ENCODE measurements at places on chromosomes 5 and 9. TPM values are rescaled to one million over a fixed set of nuclear protein-coding genes. Genes with fewer than 3 reads are reported as not detected.

FAM81B gene
- not detected for total RNA-seq

PPP3R2 gene
- total RNA-seq: not detected

PCDHB8 gene
- under 0.01 TPM for total RNA-seq

CLIC3 gene
- total RNA-seq: 43.2 TPM

CYSRT1 gene
- 0.64 TPM for total RNA-seq

FOXD4L5 gene
- under 0.01 TPM for total RNA-seq

MYMK gene
- not detected for total RNA-seq

SH2D3C gene
- total RNA-seq: 0.43 TPM

ARAP3 gene
- total RNA-seq: 7.7 TPM

PCDHGB1 gene
- 2.2 TPM for total RNA-seq

RUFY1 gene
- 42.5 TPM for total RNA-seq

CER1 gene
- not detected for total RNA-seq

GRCh38 chr9:110546411-110546871 is 33.1 kb downstream of the SVEP1 start:
- peak; percentile 59 for DNase-seq

- no peak for DNase-seq
Observed at GRCh38 chr9:92004045-92004392, 54.0 kb upstream of the ROR2 start.

- DNase-seq: peak; percentile 85
Observed at GRCh38 chr5:177317959-177318377, 6.3 kb upstream of the MXD3 start.

GRCh38 chr5:176820937-176821336 is 10.6 kb downstream of the UNC5A start:
- no peak for DNase-seq

GRCh38 chr5:136141561-136141960 is 8.9 kb downstream of the SMAD5 start:
- DNase-seq: no peak

- DNase-seq: no peak
Observed at GRCh38 chr5:152938630-152939029, 533.6 kb upstream of the NMUR2 start.

GRCh38 chr5:39501397-39501796 is 76.6 kb upstream of the DAB2 start:
- peak; percentile 62 for DNase-seq

- DNase-seq: no peak
Observed at GRCh38 chr9:93054758-93055704, 3.5 kb upstream of the SUSD3 start.

GRCh38 chr5:115948091-115948534 is 14.2 kb upstream of the LVRN start:
- DNase-seq: peak; percentile 42

DNA sequence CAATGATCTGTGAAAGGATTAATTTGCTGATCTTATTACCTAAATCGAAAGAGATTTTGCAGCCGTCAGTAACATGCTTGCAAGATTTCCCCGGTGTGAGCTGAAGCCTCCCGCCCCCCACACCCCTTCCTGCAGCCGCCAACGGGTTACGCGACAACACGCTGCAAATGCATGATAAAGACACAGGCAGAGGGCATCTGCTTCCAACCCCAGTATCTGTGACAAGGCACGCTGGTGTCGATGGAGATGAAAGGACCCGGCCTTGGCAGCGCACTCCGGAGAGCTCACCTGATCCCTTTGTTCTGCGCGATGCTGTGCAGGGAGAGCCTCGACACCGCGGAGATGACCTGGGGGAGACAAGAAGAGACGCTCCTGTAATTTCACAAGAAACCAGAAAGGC is 122.9 kb upstream of the SARDH start:
- DNase-seq: no peak

- DNase-seq: peak; percentile 21
Observed at GRCh38 chr9:4691795-4692194, 12.4 kb downstream of the CDC37L1 start.

- DNase-seq: no peak
Observed at GRCh38 chr5:126055348-126055729, 367.9 kb upstream of the GRAMD2B start.

- DNase-seq: no peak
Observed at GRCh38 chr9:119795395-119795794, 426.2 kb upstream of the BRINP1 start.

DNA sequence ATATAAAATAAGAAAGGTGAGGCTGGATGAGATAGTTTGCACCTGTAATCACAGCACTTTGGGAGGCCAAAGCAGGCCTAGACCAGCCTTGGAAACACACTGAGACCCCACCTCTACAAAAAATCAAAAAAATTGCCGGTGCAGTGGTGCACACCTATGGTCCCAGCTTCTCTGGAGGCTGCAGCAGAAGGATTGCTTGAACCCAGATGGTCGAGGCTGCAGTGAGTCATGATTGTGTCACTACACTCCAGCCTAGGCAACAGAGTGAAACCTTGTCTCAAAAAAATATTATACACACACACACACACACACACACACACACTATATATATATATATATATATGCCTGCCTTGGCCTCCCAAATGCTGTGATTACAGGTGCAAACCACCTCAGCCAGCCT is 1.3 kb downstream of the SLC35D2 start:
- DNase-seq: peak; percentile 22

DNA sequence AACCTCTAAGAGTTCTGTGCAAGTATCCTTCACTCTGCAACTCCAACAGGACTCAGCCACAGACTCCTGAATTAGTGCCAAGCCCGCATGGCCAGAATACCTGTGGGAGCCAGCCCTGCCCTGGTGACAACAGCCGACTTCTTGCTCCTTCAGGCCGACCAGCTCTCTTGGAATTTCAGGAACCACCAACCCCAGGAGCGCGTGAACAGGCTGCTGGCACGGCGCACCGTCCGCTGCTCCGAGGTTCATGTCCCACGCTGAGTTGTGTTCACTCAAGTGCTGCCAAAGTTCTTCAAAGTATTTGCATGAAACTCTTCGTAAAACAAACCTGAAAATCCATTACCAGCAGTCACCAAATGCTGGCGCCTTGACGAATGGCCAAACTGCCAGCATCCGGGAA is 232.8 kb downstream of the NR2F1-AS1 start:
- DNase-seq: no peak

GRCh38 chr5:146394486-146394885 is 52.6 kb upstream of the TCERG1 start:
- DNase-seq: no peak

- DNase-seq: no peak
Observed at GRCh38 chr5:42026446-42026845, 101.4 kb downstream of the FBXO4 start.

DNA sequence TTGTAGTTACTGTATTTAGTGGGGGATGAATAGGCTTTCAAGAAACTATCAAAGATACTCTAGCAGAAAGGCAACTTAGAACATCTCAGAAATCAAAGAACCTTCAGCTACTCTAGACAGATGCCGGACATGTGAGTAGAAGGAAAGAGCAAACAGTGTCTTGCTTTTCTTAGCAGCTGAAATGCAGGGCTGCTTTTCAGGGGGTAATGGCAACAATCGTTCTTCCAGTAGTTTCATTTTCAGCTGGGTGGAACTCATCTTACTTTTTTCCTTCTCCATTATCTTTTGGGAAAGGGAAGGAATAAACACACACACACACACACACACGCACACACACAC is 281.6 kb downstream of the CRB2 start:
- DNase-seq: peak; percentile 57

- no peak for DNase-seq
Observed at GRCh38 chr9:12790001-12790400, 15.2 kb downstream of the LURAP1L start.

DNA sequence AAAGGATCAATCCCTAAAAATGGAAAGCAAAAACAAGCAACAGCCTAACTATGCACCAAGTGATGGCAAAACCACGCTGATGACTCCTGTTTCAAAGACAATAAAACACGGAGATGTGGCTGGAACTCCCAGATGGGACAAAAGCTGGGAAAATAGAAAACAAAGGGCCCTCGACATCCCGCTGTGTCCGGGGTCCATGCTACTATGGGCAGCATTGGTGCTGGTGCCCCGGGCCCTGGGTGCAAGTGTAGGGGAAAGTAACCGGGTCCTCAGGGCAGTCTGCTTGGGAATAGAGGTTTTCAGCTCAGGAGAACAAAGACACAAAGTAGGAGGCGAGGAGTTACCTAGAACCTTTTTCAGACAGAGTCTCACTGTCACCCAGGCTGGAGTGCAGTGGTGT is 46.1 kb downstream of the MRPL36 start:
- no peak for DNase-seq

DNA sequence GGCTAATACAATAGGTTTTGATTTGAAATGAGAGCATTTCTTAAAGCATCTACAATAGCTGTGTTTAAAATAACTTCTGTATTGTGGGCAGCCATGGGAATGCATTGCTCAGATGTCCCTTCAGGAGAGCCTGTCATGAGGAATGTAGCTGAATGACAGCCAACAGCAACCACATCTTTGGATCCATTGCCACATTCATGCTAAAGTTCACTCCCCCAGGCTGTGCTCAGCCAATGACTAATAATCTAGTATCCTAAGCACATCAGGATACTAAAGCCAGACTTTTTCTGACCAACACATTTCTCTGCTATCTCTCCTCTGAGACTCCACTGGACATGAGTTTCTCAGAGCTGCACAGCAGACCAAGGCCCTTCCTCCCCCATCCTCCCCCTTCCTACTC is 45.5 kb downstream of the HTR1A start:
- no peak for DNase-seq
